ENCODE measurements at places on chromosomes 12 and 14.

DNA sequence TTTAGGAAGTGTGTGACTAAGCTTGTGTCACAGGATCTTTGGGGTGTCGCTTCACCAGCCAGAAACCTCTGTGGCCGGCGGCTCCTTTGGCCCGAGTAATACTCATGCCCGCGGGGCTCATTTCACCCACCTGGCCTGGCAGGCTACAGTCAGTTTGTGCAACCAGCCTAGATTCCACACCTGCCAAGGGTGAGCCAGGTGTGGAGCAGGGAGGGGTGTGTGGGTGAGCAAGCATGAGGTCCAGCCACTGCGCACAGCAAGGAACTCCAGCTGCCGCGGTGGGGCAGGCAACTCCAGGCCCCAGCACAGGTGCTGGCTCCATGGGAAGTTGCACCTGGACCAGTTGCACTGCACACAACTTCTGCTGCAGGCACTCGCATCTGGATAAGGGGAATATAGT, 462.3 kb upstream of the LRFN5 start:
- DNase-seq, result no peak

GRCh38 chr12:132638541-132639408, 20.2 kb downstream of the P2RX2 start:
- peak; percentile 46 for DNase-seq

GRCh38 chr12:2179953-2180736, 127.4 kb downstream of the CACNA1C start:
- DNase-seq, result no peak

GRCh38 chr12:11650286-11651281, 1.1 kb downstream of the ETV6 start:
- peak; percentile 79 for DNase-seq

- DNase-seq, result no peak
Observed at GRCh38 chr14:22384167-22384549, 204.9 kb downstream of the DAD1 start.

GRCh38 chr12:87667378-87667777, 361.8 kb downstream of the C12orf50 start:
- DNase-seq, result no peak

DNA sequence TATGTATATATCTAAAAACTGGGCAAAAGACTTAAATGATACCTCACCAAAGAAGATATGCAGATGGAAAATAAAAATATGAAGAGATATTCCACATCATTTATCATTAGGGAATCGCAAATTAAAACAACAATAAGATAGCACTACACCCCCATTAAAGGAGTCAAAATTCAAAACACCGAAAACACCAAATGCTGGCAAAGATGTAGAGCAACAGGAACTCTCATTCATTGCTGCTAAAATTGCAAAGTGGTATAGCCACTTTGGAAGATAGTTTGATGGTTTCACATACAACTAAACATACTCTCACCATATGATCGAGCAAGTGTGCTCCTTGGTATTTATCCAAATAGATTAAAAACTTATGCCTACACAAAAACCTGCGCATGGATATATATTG, 131.5 kb upstream of the BCL2L14 start:
- no peak for DNase-seq

GRCh38 chr14:102574281-102575159, 17.9 kb upstream of the RCOR1 start:
- peak; percentile 45 for DNase-seq

DNA sequence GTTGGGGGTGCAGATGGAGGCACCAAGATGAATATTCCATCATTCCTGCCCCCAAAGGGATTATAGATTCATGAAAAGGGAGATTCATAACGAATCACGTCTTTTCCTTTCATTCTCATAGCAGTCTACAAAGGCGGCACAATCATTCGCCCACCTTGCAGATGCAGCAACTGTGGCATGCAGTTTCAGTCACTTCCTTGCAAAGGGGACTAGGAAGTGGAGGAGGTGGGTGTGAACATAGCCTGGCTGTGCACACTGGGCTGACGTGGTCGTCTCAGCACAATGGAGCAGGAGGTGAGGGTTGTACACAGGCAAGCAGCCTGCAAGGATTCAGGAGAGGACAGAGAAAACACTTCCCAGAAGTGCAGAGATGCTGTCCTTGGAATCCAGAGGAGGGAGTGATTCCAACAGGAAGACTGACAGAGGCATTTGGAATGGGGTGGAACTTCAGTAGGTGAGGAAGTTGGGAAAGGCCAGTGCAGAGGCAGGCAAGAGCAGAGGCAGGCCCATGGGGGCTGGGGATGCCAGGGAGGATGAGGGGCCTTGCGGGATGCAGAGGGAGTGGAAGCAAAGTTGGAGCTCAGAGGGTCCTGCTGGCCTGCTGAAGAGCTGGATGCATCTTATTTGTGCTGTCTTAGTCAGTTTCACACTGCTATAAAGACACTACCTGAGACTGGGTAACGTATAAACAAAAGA, 21.9 kb upstream of the PPP2R5C start:
- DNase-seq, result no peak

GRCh38 chr14:61615743-61616523, 79.4 kb upstream of the HIF1A start:
- DNase-seq, result no peak

- peak; percentile 89 for DNase-seq
Observed at GRCh38 chr14:23588884-23589598, 10.5 kb upstream of the JPH4 start.

DNA sequence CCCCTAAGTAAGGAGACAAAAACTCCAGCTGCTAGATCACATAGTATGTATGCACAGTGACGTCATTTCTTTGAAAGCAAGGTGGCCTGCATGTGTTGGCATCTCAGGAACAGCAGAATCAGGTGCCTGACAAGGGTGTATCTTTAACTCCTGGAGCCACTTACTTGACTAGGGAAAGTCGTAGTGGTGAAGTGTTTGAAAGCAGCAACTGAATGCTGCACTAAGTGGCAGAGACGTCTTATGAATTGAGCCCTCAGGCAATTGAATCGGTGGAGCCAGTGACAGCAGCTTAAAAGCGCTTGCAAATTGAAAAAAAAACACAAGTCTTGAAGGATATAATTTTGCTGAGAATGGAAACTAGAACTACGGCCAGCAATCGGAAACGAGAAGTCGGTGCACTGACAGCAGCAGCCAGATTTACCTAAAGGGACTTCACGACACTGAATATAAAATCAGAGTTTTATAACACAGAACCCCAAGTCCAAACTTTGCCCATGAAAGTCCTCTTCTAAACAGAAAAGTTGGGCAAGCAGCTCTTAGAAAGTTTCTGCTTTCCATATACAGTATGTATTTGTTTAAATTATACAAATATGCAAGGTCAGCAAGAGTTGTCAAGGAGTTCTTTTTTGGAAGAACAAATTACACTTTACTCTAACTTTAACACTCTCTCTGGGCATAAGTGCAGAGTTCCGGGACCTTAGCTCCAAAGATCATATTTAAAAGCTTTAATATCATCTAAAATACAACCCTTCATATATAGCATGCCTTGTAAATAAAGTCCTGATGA, 1.1 kb downstream of the IGF1 start:
- DNase-seq, result peak; percentile 26

- DNase-seq, result no peak
Observed at GRCh38 chr12:84376320-84376719, 536.3 kb downstream of the SLC6A15 start.

DNA sequence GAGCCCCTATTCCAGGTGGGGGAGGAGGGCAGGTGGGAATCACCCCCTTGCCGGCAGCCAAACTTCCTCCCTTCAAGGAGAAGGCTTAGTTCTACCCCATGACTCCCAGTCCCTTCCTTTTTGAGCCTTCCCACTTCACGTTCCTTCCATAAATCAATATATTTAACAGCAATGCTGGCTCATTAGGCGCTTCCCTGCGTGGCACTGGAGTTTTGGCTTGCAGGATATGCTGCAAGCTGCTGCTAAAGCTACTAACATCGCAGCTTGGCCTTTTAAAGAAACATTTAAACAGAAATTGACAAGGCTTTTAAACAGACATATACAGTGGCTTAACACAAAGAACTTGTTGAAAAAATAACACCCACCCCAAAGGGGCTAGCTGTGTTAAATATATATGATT, 308.0 kb upstream of the FKBP4 start:
- no peak for DNase-seq

GRCh38 chr12:71872972-71873371, 33.4 kb downstream of the TBC1D15 start:
- no peak for DNase-seq

DNA sequence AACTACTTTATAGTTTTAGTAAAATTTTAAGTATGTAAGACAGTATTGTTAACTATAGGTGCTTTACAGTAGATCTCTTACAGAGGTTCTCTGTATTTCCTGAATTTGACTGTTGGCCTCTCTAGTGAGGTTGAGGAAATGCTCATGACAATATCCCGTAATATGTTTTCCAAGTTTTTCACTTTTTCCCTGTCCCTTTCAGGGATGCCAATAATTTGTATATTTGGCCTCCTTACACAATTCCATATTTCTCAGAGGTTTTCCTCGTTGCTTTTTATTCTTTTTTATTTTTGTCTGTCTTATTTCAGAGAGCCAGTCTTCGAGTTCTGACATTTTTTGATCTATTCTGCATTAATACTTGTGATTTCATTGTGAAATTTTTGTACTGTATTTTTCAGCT, 233.7 kb upstream of the PDE3A start:
- DNase-seq, result no peak

DNA sequence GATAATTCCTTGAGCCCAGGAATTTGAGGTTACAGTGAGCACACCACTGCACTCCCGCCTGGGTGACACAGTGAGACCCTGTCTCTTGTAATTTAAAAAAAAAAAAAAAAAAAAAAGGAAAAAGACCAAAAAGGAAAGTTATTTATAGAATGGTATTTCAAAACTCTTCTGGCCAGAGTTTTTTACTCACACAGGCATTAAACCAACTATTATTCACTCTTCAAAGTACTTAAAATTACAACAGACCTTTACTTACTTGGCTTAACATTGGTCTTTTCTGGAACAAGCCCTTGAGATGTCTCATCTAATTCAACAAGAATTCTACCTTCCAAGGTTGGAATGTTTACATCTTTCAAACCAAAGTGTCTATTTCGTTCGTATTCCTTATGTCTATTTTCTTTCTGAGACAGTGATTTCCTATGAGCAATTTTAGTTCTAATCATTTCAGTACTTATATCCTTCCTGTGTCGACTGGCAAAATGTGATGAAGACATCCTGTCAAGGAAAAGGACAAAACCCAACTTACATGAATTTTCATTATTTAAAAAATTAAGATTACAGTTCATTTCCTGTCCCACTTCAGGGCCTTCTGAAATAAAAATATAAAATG, 2.6 kb downstream of the DLGAP5 start:
- DNase-seq, result no peak

DNA sequence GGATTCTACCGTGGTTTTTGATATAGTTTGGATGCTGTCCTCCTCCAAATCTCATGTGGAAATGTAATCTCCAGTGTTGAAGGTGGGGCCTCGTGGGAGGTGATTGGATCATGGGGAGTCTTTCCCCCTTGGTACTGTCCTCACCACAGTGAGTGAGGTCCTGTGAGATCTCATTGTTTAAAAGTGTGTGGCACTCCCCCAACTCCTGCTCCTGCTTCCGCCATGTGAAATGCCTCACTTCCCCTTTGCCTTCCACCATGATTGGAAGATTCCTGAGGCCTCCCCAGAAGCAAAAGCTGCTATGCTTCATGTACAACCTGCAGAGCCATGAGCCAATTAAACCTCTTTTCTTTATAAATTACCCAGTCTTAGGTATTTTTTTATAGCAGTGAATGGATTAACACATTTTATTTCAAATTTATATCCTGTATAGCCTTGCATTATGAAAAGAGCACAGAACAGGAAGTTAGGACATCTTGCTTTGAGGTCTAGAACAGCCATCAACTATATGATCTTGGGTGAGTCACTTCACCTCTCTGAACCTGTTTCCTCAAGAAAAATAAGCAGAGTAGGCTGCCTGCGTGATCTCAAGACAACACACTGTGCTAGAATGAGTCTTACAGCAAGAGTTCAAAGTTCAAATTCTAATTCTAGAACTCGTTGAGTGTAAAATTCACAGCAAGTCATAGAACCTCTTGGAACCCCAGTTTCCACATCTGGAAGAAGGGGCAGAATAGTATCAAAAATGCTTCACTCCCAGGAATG, 160.9 kb upstream of the EEA1 start:
- DNase-seq, result no peak

- peak; percentile 100 for DNase-seq
Observed at GRCh38 chr14:74084277-74085046, at the start of the genes ALDH6A1 and LIN52. Gene ALDH6A1 (minus strand): TSS chr14:74084453. CDS start chr14:74084394, 59 bp downstream. Gene LIN52 (plus strand): TSS chr14:74084956. CDS start chr14:74084975, 19 bp downstream.

- DNase-seq, result no peak
Observed at GRCh38 chr12:108090932-108091678, 38.0 kb upstream of the WSCD2 start.

DNA sequence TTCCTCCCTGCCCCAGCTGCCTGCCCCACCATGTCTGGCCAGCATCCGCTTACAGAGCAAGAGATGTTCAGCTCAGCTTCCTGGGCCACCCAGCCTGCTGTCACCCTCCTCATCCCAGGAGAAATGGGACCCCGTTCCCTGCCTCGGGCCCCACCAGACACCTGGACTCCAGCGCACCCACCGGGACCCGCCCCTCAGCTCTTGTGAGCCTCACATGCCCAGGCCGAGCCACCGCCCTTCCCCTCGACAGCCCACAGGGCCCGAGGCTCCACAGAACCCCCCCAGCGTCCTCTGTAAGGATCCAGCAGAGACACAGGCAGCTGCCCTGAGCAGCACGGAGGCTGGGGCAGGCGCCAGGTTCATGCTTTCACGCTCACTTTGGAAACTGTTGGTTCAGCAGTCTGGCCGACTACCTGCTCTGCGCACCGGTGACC, 18.4 kb upstream of the C14orf180 start:
- no peak for DNase-seq

- DNase-seq, result no peak
Observed at GRCh38 chr12:93167331-93167730, 210.4 kb upstream of the NUDT4 start.

- DNase-seq, result no peak
Observed at GRCh38 chr12:116142936-116143898, 134.3 kb downstream of the MED13L start.

DNA sequence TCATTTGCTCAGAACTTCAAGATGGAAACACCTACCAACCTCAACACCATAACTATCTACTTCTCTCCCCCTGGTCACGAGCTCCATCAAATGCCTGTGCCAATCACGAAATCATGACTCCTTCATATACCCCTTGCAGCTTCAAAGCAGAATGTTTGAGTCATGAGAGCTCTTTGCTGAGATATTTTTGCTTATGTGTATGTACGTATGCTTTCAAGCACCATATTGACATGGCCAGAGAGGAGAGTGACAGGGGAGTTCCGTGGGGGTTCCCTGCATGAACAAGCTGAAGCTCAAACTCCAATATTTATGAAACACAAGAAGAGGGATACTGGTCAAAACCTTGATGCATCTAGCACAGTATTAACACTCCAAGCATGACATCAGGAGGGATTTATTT, 374.4 kb downstream of the DPF3 start:
- no peak for DNase-seq

GRCh38 chr14:101076451-101077198, 173.1 kb upstream of the RTL1 start:
- no peak for DNase-seq

DNA sequence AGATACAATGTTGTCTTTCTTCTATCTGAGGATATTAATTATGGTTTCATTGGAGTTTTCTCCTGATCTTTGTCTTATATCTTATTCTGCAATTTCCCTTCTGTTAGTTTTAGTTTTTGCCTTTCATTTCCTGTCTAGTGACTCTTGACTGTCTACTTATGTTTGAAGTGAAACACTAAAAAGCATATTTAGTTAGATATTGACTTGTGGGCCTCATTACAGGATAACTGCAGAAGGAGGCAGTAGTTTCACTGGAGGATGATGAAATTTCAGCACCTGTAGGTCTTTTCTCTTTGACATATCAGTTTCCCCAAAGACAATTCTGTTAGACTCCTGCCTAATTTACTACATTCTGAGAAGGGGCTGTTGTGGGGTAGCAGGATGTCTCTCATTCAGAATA, 97.5 kb upstream of the NEDD1 start:
- DNase-seq, result no peak
